ENCODE measurements at places on chromosomes 3 and 15.

DNA sequence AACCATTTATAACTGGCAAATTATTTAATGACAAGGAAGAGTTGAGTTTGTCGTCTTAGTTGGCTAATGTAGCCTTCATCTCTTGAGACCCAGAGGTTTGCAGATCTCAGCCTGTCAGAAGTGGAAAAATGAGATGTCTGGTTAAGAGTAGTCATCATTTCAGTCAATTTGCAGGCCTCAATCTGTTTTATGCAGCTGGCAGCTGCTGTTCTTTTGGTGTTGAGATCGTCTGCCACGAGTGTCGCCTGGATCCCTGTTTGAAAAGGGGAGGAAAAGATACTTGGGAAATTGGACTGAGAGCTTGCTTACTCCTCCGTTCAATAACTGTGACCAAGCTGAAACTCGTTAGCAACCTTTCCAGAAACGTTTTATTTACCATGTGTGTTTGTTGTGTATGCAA is 2.3 kb downstream of the PHLDB2 start:
- no peak for DNase-seq

DNA sequence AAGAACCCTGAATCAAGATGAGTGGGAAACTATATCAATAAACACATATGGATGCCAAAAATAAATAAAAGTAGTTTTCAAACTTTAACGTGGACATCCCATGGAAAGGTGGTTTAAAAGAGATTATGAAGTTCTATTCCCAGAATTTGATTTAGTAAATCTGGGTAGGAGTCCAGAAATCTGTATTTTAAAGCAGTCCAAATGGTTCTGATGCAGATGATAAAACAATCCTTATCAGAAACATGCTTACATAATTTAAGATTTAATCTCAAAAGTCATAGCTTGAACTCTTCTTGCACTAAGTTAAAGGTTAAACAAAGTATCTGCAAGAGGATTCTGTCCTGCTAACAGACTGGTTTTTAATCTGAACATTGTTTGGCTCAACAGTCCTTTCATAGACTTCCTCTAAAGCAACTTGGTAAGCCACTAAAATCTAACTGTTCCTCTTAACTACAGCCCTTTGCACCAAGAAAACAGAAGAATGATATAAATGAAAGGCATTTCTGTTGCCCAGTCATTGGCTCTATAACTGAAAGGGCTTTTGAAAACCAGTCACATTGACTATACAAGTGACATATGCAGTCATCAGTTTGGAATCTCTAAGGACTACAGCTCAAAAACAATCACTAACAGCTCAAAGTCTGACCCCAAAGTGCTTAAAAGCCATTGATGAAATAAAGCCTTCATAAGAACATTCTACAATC is 23.4 kb upstream of the MAP4 start:
- DNase-seq: no peak

GRCh38 chr3:69142797-69143454 is 20.5 kb upstream of the LMOD3 start:
- DNase-seq: no peak

- no peak for DNase-seq
These were observed 71.7 kb downstream of the P3H2 start for GRCh38 chr3:190048932-190049441.

DNA sequence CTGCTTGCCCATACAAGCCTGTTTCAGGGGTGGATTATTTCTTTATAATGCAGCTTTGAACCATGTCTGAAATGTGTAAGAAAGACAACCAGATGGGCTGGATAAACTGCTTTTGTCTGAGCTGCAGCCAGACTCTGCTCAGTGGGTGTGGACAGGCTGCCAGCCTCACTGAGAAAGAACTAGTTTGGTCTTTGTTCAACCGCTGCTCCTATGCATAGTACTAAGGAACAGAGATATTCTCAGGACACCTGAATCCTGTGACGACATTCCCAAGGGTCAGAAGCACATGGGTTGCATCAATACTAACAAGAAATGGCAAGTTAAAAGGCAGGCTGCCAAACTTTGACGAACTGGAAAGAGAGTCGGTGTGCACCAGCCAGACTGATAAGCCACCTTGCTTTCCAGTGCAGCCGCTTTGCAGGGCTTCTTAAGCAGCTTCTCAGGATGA is 57.2 kb downstream of the PLD1 start:
- DNase-seq: no peak

DNA sequence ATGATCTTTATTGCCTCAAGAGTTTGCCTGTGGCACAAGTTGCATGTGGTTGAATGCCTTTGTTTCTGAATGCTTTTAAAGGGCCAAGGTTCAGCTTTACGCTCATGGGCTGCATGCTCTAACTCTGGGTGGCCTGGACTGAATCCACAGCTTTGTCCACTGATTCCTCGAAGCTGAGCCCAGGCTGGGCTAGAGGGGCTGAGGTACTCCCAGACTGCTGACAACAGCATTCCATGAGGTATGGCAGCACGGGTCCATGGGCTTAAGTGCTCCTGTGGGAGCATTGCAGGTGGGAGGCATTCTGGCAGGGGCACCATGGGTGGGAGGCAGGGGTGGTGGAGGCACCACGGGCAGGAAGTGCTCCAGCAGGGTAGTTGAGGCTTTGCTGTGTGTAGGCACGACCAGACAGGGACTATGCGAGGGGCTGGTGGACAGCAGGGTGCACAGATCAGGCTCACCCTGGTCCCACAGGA is 61.6 kb downstream of the GLCE start:
- DNase-seq: no peak

GRCh38 chr3:180274536-180274935 is 237.8 kb upstream of the PEX5L start:
- no peak for DNase-seq

DNA sequence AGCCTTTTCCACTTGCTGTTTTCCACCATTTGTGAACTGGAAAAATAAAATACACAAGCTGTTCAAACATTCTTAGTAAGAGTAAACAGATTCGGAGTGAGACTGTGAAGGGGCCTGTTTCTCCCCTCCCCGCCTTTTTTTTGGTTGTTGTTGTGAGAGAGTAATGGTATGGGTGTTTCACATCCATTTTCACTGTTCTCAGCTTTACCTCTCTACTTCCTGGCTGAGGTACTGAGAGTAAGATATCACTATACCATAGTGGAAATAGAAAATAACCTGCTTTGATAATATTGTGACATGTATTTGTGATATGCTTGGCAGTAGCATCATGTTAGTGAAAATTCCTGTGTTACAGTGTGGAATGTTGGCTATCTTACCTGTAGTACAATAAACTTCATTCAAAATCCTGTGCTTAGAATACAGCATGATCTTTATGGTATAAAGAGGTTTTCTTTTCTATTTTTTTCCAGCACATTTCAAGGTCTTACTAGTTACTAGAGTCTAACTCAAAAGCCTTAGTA is 12.0 kb downstream of the CNTN4 start:
- no peak for DNase-seq

- no peak for DNase-seq
These were observed 10.8 kb downstream of the PDCD10 start for GRCh38 chr3:167723872-167724271.

GRCh38 chr3:171871392-171872274 is 28.5 kb downstream of the TMEM212 start:
- DNase-seq: no peak

DNA sequence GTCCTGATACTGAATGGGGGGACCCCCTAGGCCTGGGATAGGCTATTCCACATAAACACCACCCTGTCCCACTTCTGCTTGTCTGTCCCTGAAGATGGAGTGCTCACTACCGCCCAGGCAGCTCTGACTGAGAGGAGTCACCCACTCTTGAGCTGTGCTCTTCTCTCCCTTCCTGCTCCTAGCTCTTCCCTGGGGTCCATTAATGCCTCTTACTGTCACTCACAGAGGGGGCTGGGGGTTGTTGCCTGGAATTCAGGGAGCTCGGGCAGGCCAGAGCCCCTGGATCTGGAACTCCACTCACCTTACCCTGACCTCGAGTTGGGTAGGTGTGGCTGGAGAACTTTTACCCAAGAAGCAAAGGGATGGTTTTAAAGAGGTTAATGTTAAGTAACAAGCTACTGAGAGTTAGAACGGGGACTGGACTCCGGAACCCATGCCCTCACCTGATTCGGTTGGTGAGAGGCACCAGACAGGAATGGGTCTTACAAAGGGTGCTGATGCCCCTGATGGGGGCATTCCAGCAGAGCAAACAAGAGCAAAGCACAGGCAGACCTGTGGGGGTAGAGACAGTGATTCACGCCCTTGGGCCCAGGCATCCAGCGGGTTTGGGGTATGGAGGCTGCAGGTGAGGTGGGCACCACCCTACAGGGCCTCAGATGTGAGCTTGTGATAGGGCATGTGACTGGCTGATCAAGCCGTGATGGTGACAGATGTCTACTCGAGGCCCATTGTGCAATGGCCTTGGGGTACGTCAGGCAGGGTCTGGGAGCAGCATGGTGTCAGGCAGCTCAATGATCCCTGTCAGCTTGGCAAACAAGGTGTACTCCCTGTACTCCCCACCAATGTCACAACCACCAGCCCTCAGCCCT is 5.4 kb downstream of the NBEAL2 start:
- DNase-seq: no peak

DNA sequence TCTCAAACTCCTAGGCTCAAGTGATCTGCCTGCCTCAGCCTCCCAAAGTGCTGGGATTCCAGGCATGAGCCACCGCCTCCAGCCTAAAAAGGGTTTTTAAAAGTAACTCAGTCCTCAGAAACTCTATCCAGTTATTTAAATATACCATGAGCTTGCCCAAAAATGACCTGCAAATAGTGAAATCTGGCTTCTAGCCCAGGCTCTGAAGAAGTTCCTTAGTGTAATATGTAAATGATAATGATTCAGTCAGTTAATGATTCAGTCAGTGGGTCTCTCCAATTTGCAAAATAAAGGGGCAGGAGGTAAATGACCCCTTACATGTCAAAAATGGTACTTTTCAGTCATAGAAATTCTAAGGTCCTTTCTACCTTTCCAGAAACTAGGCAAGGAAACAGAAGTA is 28.8 kb downstream of the LRRC2 start:
- no peak for DNase-seq

GRCh38 chr15:41990691-41991090 is 18.3 kb upstream of the EHD4 start:
- DNase-seq: no peak

GRCh38 chr3:38454884-38455638 is 1.4 kb downstream of the ACVR2B start:
- DNase-seq: no peak

GRCh38 chr15:52481915-52482314 is 46.8 kb downstream of the MYO5A start:
- DNase-seq: no peak

DNA sequence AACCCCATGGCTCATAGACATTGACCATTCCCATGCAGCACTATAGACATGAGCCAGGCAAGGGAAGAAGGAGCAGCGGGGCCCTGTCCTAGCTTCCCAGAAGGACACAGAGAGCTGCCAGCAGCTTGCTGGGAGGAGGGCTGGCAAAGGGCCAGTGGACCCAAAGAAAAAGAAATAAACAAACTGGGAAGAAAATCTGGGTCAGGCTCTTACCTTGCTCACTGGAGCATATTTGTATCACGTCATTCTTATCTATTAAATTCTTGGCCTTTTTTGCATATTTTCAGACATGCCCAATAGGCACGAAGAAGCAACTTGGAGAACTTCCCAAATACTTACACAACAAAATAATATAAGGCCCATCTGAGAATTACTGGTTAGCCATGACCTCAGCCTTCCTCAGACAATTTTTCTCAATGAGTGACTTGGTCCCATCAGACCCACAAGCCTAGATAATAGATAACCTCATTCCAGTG is 28.4 kb downstream of the RASGRP1 start:
- DNase-seq: no peak

- no peak for DNase-seq
These were observed 102.1 kb upstream of the ARPP21 start for GRCh38 chr3:35537265-35537664.

GRCh38 chr3:156373095-156373494 is 181.8 kb downstream of the SSR3 start:
- no peak for DNase-seq

DNA sequence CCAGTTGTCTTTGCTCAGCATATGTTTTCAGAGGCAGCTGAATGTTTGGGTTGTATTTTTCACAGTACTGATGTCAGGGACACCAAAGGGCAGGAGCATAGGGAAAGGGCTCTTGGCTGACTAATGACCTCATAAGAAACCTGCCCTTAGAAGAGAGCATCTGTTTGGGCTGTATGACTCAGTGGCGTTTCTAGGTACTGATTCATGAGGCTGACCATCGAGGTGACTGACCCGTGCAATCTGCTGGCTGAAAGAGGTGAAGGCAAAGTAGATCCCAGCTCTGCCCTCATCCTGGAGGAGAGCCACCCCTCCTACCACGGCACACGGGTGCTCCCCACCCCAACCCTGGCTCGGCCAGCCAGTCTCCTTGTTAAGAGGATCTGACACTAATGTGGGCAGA is 8.3 kb downstream of the LMCD1 start:
- no peak for DNase-seq

GRCh38 chr3:187016639-187017345 is 86.5 kb downstream of the ST6GAL1 start:
- no peak for DNase-seq

- no peak for DNase-seq
These were observed 118.4 kb upstream of the FLNB start for GRCh38 chr3:57889807-57890206.

- DNase-seq: no peak
These were observed 187.2 kb downstream of the SHQ1 start for GRCh38 chr3:72661115-72661457.

DNA sequence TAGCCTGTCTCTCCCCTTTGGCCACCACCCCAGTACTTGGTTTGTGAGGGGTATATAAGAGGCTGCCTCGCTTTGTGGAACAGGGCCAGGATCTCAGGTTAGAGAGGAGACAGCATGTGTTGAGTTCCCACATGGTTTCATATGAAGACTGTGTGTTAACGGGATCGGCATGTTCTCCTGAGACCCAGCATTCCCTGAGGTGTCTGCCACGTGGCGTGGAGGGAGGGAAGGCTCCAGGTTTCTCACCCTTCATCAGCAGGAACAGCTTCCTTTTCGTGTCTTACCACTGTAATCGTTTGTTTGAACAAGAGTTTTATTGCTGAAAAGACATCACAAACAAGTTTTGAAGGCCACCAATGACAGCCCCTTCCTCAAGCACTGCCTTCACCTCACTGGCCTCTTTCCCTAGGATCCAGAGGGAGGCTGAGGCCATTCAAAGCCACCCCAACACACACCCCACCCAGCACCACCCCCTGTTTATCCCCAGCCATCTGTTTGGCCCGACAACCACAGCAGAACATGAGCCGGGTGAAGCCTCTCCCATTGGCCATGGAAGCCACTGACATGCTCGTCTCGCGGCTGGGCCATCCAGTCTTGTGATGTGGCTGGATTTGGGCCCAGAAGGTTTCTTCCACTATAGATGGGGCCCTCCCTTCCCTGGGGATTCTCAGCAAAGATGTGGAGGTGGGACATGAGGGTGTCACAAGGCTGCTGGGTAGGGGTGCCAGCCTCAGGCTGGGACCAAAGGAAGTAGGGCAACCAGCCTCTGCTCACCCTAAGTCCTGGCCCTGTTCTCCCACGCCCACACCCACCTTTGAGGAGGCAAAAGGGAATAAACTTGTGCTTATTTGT is 10.0 kb downstream of the BHLHE40 start:
- DNase-seq: no peak

GRCh38 chr15:63334821-63335220 is 46.8 kb downstream of the CA12 start:
- no peak for DNase-seq

- no peak for DNase-seq
These were observed 91.0 kb downstream of the TPRG1 start for GRCh38 chr3:189262746-189263145.

Measured in activated CD4-positive, alpha-beta T cell treated with anti-CD3 and anti-CD28 coated beads for 1 hour (primary cell).